ENCODE measurements at places on chromosomes 7 and 10.

- no peak for DNase-seq
Measured at GRCh38 chr7:7237201-7237977, 55.0 kb downstream of the C1GALT1 start.

GRCh38 chr10:124354411-124355382 lies 64.0 kb downstream of the OAT start:
- DNase-seq: no peak

DNA sequence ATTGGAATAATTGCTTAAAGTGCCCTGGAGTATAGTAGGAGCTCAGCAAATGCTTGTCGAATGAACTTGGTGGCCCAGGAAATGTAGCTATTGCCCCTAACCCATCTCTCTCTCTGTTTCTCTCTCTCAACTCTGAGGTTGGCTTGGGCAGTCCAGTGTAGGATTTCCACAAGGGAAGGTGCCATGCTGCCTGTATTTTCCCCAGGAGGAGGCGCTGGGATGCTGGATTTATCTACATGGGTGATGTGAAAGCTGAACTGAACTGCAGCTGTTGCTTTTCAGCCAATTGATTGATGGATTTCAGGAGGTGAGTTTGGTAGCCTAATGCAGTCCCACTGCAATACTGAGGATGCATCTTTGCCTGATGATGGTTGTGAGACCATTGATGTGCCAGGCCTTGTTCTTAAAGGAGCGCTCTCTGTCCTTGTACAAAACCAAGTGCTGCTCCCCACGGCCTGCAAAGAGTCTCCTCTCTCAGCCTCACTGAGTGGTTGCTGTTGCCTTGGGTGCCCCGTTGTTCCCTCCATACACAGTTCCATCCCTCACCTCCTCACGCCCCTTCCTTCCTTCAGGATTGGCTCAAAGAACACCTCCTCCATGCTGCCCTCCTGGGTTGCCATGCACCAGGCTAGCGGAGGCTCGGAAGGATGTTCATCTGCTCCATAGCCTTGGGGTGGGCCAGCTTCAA lies 200.6 kb downstream of the GLRX3 start:
- DNase-seq: no peak

DNA sequence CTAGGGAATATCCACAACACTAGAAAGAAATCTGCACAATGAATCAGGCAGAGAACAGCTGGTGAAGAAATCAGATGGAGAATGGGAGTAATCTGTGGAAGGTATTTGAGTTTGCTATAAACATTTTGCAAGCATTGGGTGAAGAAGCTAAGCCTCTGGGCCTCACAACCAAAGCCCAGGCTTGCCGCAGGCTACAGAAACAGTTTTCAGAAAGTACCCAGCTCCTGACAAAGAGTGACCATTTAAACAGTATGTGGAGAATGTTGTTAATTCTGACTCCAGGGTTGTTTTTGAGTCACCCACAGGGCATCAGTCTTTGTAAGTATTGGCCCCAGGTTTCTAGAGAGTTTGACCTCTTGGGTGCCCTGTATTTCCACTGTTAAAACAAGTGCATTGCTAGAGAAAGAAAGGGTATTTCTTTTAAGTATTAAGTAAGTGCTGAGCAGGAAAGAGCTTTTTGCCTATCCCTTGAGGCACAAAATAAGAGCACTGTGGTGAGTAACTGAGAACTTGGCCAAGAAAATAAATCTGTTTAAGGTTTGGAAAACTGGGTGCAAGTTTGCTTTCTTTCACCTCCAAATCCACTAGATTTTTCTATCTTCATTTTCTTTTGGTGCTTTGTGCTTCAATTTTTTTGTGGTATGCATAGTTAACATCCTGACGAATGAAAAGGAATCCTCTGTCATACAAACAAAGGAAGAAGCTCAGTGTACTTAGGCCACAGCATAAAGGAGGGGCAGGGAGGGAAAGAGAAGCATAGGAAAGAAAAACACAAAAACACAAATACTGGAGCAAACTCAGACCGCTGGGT lies 691.8 kb downstream of the SUGCT start:
- no peak for DNase-seq

GRCh38 chr10:320771-321170 lies 185.5 kb downstream of the ZMYND11 start:
- no peak for DNase-seq

- DNase-seq: no peak
Measured at GRCh38 chr7:33841031-33841430, 64.3 kb upstream of the BMPER start.

DNA sequence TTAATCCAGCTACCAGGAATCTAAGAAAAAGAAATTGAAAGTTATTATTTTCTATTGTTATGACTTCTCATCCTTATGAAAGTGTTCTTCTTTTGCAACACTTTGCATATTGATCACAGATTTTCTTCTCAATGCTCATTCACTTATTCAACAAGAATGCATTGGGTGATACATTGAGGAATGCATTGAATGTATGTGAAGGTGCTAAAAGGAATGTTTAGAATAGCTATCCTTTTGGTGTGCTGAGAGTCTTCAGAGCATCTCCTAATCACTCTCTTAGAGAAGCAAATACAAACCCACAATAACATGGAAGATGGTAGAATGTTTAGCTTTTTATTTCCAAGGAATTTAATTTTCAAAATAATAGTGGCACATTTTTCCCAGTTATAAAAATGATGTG lies 122.1 kb upstream of the KMT2E start:
- DNase-seq: no peak

DNA sequence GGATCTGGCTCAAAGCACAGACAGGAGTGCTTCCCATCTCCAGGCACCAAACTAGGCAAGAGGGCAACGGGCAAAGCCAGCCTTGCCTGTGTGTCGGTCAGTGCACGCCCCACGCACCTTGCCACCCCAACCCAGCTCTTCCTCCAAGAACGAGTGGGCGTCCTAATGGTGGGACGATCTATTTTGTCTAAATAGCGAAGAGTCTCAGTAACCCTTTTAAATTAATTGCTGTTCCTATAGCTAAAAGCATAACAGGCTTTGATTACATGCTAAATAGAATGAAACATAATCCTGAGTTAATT lies 12.2 kb downstream of the EN2 start:
- no peak for DNase-seq

- no peak for DNase-seq
Measured at GRCh38 chr10:64394744-64395143, 873.5 kb downstream of the REEP3 start.

DNA sequence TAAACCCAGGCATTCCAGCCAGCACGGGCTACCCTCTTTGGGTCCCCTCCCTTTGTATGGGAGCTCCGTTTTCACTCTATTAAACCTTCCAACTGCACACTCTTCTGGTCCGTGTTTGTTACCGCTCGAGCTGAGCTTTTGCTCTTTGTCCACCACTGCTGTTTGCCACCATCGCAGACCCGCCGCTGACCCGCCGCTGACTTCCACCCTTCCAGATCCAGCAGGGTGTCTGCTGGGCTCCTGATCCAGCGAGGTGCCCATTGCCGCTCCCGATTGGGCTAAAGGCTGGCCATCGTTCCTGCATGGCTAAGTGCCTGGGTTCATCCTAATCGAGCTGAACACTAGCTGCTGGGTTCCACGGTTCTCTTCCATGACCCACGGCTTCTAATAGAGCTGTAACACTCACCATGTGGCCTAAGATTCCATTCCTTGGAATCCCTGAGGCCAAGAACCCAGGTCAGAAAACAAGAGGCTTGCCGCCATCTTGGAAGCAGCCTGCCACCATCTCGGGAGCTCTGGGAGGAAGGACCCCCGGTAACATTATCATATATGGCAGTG lies 14.5 kb downstream of the ZNF277 start:
- DNase-seq: no peak

GRCh38 chr7:47046949-47047348 lies 535.0 kb downstream of the TNS3 start:
- no peak for DNase-seq

- DNase-seq: no peak
Measured at GRCh38 chr7:92988051-92988450, 129.7 kb downstream of the SAMD9 start.

DNA sequence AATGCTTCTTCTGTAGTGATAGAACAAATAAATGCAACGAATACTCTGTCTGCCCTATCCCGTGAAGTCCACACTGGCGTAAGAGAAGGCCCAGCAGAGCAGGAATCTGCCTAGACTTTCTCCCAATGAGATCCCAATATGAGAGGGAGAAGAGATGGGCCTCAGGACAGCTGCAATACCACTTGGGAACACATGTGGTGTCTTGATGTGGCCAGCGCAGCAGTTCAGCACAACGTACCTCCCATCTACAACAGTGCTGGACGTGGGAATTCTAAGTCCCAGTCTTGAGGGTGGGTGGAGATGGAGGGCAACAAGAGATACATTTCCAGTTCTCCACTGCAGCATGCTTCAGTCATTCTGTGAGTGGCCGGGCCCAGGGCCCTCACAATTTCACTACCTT lies 45.8 kb downstream of the FIGNL1 start:
- DNase-seq: no peak

DNA sequence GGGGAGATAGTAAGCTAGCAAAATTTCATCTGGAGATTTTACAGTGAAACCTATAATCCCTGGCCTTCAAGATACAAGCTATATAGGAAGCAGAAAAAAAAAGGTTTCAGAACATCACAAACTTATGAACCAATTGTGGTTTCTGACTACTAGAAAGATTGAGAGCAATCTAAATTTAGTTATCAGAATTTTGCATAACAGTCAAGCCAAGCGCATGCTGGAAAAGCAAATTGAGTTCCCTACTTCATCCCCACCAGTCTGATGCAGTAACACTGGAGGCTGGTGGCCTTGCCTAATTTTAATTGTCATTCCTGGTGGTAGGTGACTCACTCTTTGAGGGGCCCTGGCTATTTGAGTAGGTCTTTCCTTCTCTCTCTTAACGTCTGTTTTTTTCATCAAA lies 46.3 kb upstream of the ELMO1 start:
- no peak for DNase-seq

DNA sequence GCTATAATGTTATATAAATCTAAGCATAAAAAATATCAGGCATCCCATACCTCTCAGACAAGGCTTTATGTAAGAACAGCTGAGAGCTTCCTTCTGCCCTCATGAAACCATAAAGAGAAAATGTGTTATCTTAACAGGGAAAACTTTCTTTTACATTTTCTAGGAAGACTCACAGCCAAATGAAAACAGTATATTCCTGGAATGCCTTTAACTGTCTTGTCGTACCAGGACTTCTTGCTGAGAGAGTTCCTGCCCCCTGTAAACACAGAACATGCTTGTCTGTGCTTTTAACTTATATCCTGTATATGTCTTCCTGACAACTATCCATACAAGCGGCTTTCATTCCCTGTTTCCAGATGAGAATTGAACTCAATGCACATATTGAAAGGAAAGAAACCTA lies 64.8 kb upstream of the AHR start:
- DNase-seq: no peak

DNA sequence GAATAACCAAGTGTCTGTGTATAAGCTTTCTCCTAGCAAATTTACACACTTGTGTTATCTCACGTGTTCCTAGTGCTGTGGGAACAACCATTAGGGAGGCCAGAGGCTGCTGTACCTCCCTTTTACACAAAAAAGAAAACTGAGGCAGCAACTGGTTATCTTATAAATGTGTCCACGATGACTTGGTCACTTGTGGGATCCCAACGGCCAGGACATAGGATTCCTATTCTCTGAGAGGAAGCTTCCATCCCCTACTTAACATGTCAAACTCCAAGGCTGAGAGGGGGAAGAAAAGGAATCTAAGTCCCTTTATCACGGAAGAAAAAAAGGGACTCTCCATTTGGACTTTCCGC lies 484 bp downstream of the ZNF438 start:
- no peak for DNase-seq

DNA sequence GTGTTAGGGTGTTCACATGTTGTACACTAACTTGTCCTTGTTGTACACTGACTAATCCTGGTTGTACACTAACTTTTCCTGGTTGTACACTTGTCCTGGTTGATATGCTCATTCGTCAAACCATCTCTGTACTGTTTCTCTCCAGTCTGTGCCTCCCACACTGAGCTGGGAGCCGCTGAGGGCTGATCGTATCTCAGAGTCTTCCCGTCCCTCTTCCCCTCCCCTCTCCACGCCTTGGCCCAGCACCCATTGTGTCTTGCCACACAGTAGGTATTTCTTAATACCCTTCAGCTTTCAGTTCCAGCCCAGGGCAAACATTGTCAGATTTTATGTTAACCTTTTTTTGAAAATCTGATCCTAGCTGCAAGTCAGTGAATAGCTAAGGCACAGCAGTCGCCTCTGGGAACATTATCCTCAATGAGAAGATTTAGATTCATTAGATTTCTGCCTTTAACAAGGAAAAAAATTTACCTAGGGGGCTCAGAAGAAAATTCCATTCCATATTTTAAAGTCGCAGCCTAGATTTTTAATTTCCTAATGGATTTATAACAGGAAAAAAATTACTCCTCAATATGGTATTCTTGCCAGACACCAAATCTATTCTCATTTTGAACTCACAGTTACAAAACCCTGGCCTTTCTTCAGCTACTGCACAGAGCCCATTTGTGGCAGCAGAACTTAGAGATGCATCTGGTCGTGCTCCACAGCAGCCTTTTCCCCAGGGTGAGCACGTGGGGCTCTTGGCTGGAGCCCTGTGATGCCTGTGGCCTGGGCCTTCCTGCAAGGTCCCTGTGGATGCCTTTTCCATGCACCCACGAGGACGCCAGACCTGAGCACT lies 33.0 kb upstream of the CHST15 start:
- no peak for DNase-seq

GRCh38 chr10:14676732-14677131 lies 98.0 kb downstream of the FAM107B start:
- DNase-seq: no peak

- no peak for DNase-seq
Measured at GRCh38 chr10:4450981-4451908, 374.8 kb upstream of the AKR1E2 start.

GRCh38 chr7:91710881-91711280 lies 169.6 kb downstream of the MTERF1 start:
- DNase-seq: no peak

- DNase-seq: no peak
Measured at GRCh38 chr7:25381818-25382589, 153.7 kb upstream of the NPVF start.

DNA sequence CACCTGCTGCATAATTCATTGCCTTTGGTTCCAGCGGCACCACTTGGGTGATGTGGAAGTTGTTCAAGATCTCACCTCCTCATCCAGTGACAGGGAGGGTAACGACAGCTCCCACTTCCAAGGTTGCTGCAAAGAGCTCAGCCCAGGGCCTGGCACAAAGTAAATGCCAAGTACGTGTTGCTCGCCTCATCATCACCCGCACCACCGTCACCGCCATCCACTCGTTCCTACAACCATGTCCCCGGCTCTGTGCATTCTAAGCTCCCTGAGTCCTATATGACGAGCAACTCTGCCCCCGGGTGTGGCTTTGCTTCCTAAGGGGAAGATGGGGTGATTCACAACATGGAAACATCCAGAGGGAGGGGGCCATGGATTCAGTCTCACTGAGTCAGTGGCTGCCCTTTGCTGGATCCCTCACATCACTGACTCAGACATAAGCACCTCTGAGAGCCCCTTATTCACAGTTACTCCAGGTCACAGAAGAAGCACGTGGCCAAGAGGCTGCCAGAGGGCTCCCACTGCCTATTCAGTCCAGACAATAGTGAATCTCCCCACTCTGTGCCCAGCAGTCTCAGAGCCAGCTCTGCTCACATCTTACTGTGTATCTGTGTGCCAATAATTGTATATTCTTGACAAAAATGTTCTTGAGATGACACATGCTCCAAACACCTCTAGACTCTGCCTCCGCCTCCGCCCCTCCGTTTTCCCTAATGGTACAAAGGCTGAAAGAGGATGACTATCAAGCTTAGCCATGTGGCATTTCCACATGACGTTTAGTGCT lies 159.1 kb downstream of the GFRA1 start:
- DNase-seq: no peak

- DNase-seq: no peak
Measured at GRCh38 chr7:123929107-123929506, 4.1 kb downstream of the SPAM1 start.

Measured in suprapubic skin (tissue), 4 donors.